ENCODE measurements at places on chromosomes 1 and 21.

- DNase-seq = no peak
Observed at GRCh38 chr1:23337869-23338268, 6.2 kb downstream of the HNRNPR start.

DNA sequence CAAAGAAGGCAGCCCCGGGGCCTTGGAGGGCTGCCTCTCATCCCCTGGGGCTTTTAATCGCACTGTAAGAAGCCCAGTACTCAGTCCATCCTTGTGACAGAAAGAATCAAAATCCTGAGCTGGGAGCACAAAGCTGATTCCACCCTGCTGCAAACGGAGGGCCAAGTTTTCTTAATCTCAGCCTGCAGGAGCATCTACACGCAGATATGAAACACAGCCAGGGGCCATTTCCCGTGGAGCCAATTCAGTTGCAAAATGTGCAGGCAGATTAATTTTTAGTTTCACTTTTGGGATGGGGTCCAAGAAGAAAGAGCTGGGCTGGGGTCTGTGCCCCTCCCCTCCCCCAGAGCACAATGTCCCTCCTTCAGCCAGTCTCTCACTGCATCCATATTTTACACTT is 4.4 kb downstream of the LYPD8 start:
- no peak for DNase-seq

GRCh38 chr1:227169343-227169742 is 148.9 kb downstream of the CDC42BPA start:
- no peak for DNase-seq

DNA sequence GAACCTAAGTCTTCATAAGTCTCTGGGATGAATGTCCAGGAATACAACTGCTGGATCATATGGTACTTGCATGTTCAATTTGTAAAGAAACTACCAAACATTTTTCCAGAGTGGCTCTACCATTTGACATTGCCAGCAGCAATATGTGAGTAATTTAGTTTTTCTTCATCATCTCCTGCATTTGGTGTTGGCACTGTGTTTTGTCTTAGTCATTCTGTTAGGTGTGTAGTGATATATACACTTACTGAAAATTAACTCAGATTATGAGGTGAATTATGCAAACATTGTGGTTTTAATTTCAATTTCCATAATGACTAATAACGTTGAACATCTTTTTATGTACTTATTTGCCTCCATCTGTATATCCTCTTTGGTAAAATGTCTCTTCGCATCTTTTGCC is 138.7 kb downstream of the LRRC40 start:
- no peak for DNase-seq

GRCh38 chr1:184021728-184022127 is 15.8 kb downstream of the COLGALT2 start:
- DNase-seq = no peak

DNA sequence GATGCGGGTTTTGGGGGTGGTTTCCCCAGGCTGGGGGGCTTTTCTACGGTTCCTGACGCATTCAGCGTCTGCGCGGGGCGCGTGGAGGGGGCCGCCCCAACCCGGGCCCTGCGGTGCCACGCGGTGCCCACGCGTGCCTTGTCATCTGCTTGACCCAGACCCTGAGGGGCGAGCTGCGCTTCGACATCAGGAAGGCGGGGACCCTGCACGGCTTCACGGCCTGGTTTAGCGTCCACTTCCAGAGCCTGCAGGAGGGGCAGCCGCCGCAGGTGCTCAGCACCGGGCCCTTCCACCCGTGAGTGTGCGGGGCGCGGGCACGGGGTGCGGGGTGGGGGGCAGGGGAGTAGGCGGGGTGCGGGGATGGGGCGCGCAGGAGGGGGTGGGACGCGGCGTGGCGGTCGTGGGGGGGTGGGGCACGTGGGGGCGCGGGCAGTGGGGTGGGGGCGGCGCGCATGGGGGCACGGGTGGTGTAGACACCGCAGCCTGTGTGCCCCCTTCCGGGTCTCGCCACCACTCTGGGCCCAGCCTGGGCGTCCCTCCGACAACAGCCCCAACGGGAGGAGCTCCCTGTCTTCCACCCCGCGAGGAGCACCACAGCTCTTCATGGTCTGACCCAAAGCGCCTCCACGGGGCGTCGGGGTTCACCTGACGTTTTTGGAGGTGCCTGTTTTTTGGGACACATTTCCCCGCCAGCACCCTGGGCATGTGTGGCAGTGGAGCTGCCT is 26.3 kb downstream of the PRMT2 start:
- DNase-seq = no peak
